ENCODE measurements at places on chromosomes 7 and 10. TPM values are rescaled to one million over a fixed set of nuclear protein-coding genes. Genes with fewer than 3 reads are reported as not detected.

The RSPH10B2 gene
- 0.76 TPM for total RNA-seq

GRCh38 chr7:150969475-150969874 is 8.6 kb downstream of the KCNH2 start:
- peaks cover 91% of the 10 kb centered on the region for H3K27me3 ChIP-seq
- no peak overlapping the region for H3K27ac ChIP-seq
- DNase-seq, result no peak
- no peaks in the 10 kb centered on the region for H3K4me1 ChIP-seq

The FAM149B1 gene
- 24.4 TPM for total RNA-seq

The FAM25C gene
- total RNA-seq, result not detected

The TMEM236 gene
- 0.20 TPM for total RNA-seq

DNA sequence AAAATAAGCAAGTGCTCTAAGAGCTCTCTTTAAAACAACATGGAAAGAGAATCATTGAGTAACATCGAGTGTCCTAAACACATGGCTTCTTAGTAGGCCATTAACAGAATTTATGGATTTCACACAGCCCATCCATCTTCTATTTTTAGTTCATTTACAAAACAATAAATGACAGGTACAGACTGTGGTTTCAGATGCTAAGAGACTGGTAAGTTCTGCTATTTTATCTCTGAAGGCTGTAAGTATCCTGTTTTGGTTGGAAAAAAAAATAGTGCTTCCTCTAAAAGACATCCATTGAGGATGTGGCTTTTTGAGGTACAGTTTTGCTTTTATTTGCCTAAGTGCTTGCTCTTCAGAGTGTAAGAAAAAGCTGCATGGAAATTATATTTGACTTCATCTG is 27.4 kb upstream of the GNAI1 start:
- no peaks in the 10 kb centered on the region for H3K27me3 ChIP-seq
- H3K4me3 ChIP-seq, result no peak overlapping the region
- no peaks in the 10 kb centered on the region for H3K36me3 ChIP-seq
- H3K4me1 ChIP-seq, result no peaks in the 10 kb centered on the region

DNA sequence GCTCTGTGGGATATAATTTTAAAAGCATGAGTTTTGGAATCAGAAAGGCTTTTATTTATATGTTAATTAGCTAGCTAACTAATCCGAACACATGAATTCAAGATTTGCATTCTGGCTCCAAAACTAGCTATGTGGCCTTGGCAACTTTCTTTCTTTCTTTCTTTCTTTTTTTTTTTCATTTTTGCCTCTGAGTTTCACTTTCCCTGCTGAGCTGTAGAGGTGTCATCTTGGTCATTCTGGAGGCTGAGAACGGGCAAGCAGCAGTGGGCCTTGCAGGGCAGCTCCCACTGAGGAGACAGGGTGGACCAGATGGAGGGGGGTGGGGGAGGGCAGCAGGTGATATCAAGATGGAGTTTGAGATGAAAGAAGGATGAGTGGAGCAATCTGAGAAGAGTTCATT is 24.8 kb upstream of the SFMBT2 start:
- H3K27ac ChIP-seq, result no peak overlapping the region
- H3K27me3 ChIP-seq, result peaks cover 46% of the 10 kb centered on the region
- no peaks in the 10 kb centered on the region for H3K4me1 ChIP-seq

- H3K27ac ChIP-seq, result peak overlapping the region; percentile 88
- H3K4me3 ChIP-seq, result peak overlapping the region; percentile 39
- H3K36me3 ChIP-seq, result peaks cover 14% of the 10 kb centered on the region
Measured at GRCh38 chr10:70866424-70866823, 21.9 kb downstream of the PCBD1 start.

The C10orf105 gene
- total RNA-seq, result not detected

GRCh38 chr10:125146791-125147579 is 13.4 kb downstream of the CTBP2 start:
- H3K4me3 ChIP-seq, result no peak overlapping the region
- H3K36me3 ChIP-seq, result 0 out of 2 replicates have a peak, but pooled peaks cover 4% of the 10 kb centered on the region
- no peak for DNase-seq

GRCh38 chr10:103627111-103627892 is 133.8 kb downstream of the NEURL1 start:
- H3K27ac ChIP-seq, result no peak overlapping the region
- no peak for DNase-seq

The EIF5AL1 gene
- 0.48 TPM for total RNA-seq

- no peak overlapping the region for H3K4me3 ChIP-seq
- no peaks in the 10 kb centered on the region for H3K27me3 ChIP-seq
- H3K27ac ChIP-seq, result no peak overlapping the region
- H3K4me1 ChIP-seq, result no peaks in the 10 kb centered on the region
- DNase-seq, result no peak
- no peaks in the 10 kb centered on the region for H3K36me3 ChIP-seq
Measured at GRCh38 chr7:146626912-146627311, 510.3 kb downstream of the CNTNAP2 start.

GRCh38 chr7:99876491-99876890 is 342 bp downstream of the OR2AE1 start:
- no peaks in the 10 kb centered on the region for H3K4me1 ChIP-seq
- no peak overlapping the region for H3K27ac ChIP-seq
- no peaks in the 10 kb centered on the region for H3K36me3 ChIP-seq
- no peaks in the 10 kb centered on the region for H3K27me3 ChIP-seq
- H3K4me3 ChIP-seq, result no peak overlapping the region

GRCh38 chr10:17831341-17831740 is 22.2 kb downstream of the MRC1 start:
- H3K4me3 ChIP-seq, result no peak overlapping the region
- DNase-seq, result no peak
- peaks cover 9% of the 10 kb centered on the region for H3K4me1 ChIP-seq
- H3K36me3 ChIP-seq, result no peaks in the 10 kb centered on the region

- DNase-seq, result no peak
- H3K4me3 ChIP-seq, result no peak overlapping the region
Measured at GRCh38 chr7:29859524-29860185, 53.3 kb downstream of the WIPF3 start.

DNA sequence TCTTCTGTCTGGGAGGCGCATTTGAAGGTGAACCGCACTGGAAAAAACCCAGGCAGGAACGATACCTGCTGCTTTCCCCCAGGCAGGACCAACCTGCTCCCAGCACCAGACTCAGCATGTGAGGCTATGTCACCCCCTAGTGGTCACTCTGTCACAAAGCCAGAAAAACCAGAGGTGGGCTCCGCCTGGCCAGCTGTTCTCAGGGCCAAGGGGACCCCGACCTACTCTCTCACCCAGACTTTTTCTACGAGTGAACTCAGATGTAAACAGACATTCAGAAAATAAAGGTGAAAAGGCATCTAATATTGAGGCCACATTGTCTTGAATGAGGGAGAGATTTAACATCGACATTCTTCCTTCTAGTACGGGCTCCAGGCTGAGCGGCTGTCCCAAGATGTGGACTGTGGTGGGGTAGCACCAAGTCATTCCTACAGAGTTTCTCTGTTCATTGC is 117.3 kb downstream of the PRKAG2 start:
- no peak overlapping the region for H3K27ac ChIP-seq
- DNase-seq, result peak; percentile 60
- no peak overlapping the region for H3K4me3 ChIP-seq

The ST8SIA6 gene
- 0.60 TPM for total RNA-seq

GRCh38 chr7:138753150-138753518 is 44.7 kb upstream of the TMEM213 start:
- H3K27ac ChIP-seq, result peak overlapping the region; percentile 95
- H3K36me3 ChIP-seq, result no peaks in the 10 kb centered on the region
- H3K4me1 ChIP-seq, result peaks cover 76% of the 10 kb centered on the region
- no peaks in the 10 kb centered on the region for H3K27me3 ChIP-seq

DNA sequence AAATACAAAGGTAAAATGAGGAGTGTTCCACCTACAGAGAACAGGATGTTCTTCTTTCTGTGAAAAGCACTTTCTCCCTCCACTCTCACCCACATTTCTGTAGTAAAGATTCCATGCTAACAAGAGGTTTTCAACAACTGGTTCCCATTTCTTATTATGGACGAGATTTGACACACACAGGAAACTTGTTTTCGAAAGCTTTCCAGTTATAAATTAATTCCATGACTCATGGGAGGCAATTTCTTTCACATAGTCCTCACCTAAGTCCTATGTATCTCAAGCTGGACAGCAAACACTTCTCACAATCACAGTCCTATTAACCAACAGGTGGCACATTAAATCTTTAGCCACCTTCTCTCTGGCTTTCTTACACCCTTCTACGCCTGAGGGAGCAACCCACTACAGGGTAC is 24.5 kb downstream of the RAPGEF5 start:
- peaks cover 18% of the 10 kb centered on the region for H3K4me1 ChIP-seq
- H3K4me3 ChIP-seq, result no peak overlapping the region
- no peak for DNase-seq
- H3K27ac ChIP-seq, result no peak overlapping the region

The LIPM gene
- not detected for total RNA-seq

The SLIT1 gene
- not detected for total RNA-seq

The BICC1 gene
- total RNA-seq, result not detected

- peaks cover 36% of the 10 kb centered on the region for H3K4me1 ChIP-seq
- no peaks in the 10 kb centered on the region for H3K27me3 ChIP-seq
- no peak overlapping the region for H3K27ac ChIP-seq
- no peaks in the 10 kb centered on the region for H3K36me3 ChIP-seq
Measured at GRCh38 chr7:44374007-44374763, 48.8 kb upstream of the CAMK2B start.

GRCh38 chr7:471191-471865 is 48.3 kb downstream of the PDGFA start:
- DNase-seq, result no peak
- H3K27ac ChIP-seq, result no peak overlapping the region
- no peaks in the 10 kb centered on the region for H3K4me1 ChIP-seq
- H3K27me3 ChIP-seq, result no peaks in the 10 kb centered on the region
- H3K36me3 ChIP-seq, result no peaks in the 10 kb centered on the region

- no peak for DNase-seq
- H3K4me3 ChIP-seq, result no peak overlapping the region
- no peak overlapping the region for H3K27ac ChIP-seq
- H3K36me3 ChIP-seq, result no peaks in the 10 kb centered on the region
- H3K4me1 ChIP-seq, result no peaks in the 10 kb centered on the region
Measured at GRCh38 chr7:124255041-124255655, 222.3 kb upstream of the TMEM229A start.

The CTNNA3 gene
- total RNA-seq, result not detected

- peaks cover 6% of the 10 kb centered on the region for H3K4me1 ChIP-seq
- H3K36me3 ChIP-seq, result no peaks in the 10 kb centered on the region
- no peak overlapping the region for H3K27ac ChIP-seq
Measured at GRCh38 chr7:136079478-136079892, 102.3 kb upstream of the MTPN start.

DNA sequence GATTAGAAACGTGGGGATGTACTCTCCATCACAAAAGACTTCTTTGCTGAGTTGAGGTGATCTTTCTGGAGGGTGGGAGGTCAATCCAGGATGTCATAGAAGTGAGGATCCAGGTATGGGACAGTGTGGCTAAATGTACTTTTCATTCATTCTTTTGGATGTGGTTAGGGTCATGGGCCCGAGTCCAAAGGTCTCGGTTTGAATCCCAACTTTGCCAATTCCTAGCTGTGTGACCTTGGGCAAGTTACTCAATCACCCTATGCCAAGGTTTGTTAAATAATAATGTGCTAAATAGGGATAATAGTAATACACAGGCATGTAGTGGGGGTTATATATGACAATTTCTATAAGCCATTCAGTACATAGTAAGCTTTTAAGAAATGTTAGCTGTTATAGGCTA is 91.4 kb downstream of the SAMD9 start:
- DNase-seq, result no peak
- no peak overlapping the region for H3K27ac ChIP-seq
- H3K36me3 ChIP-seq, result no peaks in the 10 kb centered on the region

DNA sequence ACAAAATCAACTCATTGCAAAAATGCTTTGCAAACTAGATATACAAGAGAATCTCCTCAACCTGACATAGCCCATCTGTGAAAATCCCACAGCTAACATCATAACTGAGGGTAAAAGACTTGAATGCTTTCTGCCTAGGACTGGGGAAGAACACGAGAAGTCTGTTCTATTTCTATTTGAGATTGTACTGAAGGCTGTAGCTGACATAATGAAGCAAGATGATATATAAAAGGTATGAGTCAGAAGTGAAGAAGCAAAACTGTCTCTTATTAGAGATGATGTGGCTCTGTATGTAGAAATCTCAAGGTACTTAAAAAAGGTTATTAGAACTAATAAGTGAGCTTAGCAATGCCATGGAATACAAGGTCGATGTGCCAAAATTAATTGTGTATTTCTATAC is 639.9 kb upstream of the PFKP start:
- H3K27me3 ChIP-seq, result no peaks in the 10 kb centered on the region
- no peak for DNase-seq
- H3K4me3 ChIP-seq, result no peak overlapping the region
- H3K27ac ChIP-seq, result no peak overlapping the region

The ZFAND2A gene
- total RNA-seq, result 65.1 TPM

GRCh38 chr7:66304536-66304935 is 99.4 kb downstream of the TPST1 start:
- H3K4me3 ChIP-seq, result no peak overlapping the region
- no peaks in the 10 kb centered on the region for H3K27me3 ChIP-seq
- DNase-seq, result no peak
- no peak overlapping the region for H3K27ac ChIP-seq

- no peaks in the 10 kb centered on the region for H3K27me3 ChIP-seq
- no peak overlapping the region for H3K4me3 ChIP-seq
- no peaks in the 10 kb centered on the region for H3K4me1 ChIP-seq
- DNase-seq, result peak; percentile 14
Measured at GRCh38 chr7:69067397-69067796, 530.9 kb upstream of the AUTS2 start.

The CLEC5A gene
- total RNA-seq, result not detected

- H3K36me3 ChIP-seq, result no peaks in the 10 kb centered on the region
- no peaks in the 10 kb centered on the region for H3K27me3 ChIP-seq
- H3K27ac ChIP-seq, result no peak overlapping the region
- no peak for DNase-seq
- H3K4me1 ChIP-seq, result no peaks in the 10 kb centered on the region
Measured at GRCh38 chr7:124284937-124285336, 252.1 kb upstream of the TMEM229A start.

The AKR1C2 gene
- 1,997 TPM for total RNA-seq

DNA sequence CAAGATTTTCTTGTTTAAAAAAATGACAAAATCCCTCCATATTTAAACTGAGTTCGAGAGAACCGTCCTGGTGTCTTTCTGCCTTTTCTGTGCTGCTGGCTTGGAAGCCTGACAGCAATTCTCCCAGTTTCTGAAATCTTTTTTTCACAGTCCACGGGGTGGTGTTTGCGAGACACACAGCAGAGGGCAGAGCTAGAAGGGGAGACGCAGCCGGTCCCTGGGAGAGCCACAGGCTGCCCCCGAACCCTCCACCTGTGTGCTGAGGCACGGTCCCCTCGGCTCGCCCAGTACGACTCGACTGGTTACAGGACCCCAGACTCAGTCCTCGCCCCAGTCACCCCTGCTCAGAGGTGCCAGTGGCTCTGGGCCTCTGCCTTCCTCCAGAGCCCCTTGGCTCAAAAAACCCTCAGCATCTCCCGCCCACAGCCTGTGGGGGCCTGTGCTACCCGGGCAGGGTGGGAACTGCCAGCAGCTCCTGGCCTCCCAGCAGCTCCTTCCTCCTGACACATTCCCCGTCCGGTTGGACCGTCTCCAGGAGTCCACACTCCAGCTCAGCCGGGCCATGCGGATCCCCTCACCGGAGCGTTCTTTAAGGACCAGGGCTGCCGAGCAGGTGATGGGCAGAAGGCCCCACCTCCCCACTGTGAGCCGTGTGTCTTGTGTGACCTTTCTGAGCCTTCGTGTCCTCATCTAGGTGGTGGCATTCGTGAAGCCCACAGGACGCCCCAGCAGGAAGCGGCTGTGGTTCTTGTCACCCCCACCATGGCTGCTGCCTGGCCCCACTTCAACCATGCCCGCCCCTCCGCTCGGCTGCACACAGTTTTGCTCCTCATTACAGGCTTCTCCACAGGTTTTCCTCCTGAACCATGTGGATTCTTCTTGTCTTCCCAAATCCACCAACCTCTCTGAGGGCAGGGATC is 52.3 kb upstream of the EN2 start:
- H3K4me3 ChIP-seq, result no peak overlapping the region
- peaks cover 81% of the 10 kb centered on the region for H3K27me3 ChIP-seq
- no peak overlapping the region for H3K27ac ChIP-seq
- DNase-seq, result no peak
- no peaks in the 10 kb centered on the region for H3K4me1 ChIP-seq
